ENCODE measurements at places on chromosomes 6 and 20. TPM values are rescaled to one million over a fixed set of nuclear protein-coding genes. Genes with fewer than 3 reads are reported as not detected.

Gene LINC00237
- total RNA-seq, result not detected

Gene RAB44
- not detected for total RNA-seq

Gene OPRL1
- total RNA-seq, result 0.30 TPM

Gene TRIM15
- total RNA-seq, result not detected

Gene SEL1L2
- total RNA-seq, result not detected

Gene CD40
- total RNA-seq, result 7.4 TPM

Gene LY6G6D
- not detected for total RNA-seq

Gene GNMT
- not detected for total RNA-seq

Gene TBC1D32
- 4.1 TPM for total RNA-seq

Gene PRPH2
- not detected for total RNA-seq

Gene SLC22A16
- total RNA-seq, result not detected

Gene SLC17A1
- total RNA-seq, result not detected

Gene CST5
- total RNA-seq, result not detected

Gene DEFB123
- total RNA-seq, result not detected

Gene PDE7B
- total RNA-seq, result under 0.01 TPM

Gene PRIM2
- 27.5 TPM for total RNA-seq

Gene RRAGD
- 1.2 TPM for total RNA-seq

Measured in hair follicular keratinocyte (primary cell).